ENCODE measurements at places on chromosomes 16 and 17.

- DNase-seq = peak; percentile 71
Observed at GRCh38 chr16:30927789-30928378, 4.5 kb downstream of the FBXL19 start.

DNA sequence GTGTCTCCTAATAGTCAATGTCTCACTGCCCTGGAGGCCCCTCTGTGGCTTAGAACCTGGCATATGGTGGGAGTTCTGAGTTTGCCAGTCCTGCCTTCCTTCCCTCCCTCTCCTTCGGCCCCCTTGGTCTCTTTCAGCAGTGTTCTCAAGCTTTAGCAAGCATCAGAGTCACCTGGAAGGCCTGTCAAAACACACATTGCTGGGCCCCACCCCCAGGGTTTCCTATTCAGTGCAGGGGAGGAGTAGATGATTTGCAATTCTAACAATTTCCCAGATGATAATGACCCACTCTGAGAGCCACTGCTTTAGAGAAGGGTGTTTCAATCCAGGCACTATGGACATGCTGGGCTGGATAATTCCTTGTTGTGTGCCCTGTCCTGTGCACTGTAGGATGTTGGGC is 26.4 kb upstream of the TMEM220 start:
- DNase-seq = no peak

DNA sequence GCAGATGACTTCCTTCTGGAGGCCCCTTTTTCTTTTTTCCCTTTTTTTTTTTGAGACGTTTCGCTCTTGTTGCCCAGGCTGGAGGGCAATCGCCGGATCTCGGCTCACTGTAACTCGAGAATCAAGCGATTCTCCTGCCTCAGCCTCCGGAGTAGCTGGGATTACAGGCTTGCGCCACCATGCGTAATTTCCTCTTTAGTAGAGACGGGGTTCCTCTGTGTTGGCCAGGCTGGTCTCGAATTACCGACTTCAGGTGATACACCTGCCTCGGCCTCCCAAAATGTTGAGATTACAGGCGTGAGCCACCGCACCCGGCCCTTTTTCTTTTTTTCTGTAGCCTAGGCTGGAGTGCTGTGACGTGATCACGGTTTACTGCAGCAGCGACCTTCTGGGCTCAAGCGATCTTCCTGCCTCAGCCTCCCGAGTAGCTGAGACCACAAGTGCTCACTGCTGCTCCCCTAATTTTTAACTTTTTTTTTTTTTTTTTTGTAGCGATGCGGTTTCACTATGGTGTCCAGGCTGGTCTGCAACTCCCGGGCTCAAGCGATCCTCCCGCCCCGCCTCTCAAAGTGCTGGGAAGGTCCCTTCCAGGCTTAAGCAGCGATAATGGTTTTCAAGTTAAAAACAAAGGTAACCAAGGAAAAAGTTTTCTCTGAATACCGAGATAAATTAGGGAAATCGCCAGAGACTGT is 956 bp upstream of the IST1 start:
- DNase-seq = peak; percentile 62

- DNase-seq = no peak
Observed at GRCh38 chr17:11412654-11413053, 171.6 kb downstream of the SHISA6 start.

- DNase-seq = no peak
Observed at GRCh38 chr16:77288222-77288621, 89.0 kb downstream of the SYCE1L start.

GRCh38 chr17:53150101-53150698 is 672.5 kb upstream of the KIF2B start:
- peak; percentile 42 for DNase-seq

DNA sequence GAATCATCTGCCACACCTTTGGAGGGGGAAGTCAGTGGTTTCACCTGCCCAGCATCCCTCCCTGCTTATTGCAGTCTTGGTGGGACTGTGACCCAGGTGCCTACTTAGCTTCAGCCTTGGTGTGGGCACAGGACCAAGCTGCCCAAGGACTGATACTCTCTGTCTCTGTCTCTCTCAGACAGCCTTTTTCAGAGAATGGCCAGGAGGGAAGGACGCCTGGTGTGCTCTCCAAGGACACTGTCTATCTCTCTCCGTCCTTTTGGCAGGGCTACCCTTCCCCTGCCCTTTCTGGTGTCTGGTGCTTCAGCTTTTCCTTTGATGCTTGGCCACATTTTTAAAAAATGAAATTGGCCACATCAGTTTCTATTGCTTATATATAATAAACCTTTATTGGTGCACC is 19.6 kb downstream of the PIK3R6 start:
- no peak for DNase-seq

GRCh38 chr17:4074831-4075495 is 67.9 kb downstream of the ZZEF1 start:
- DNase-seq = peak; percentile 68

GRCh38 chr16:65495106-65495505 is 373.2 kb upstream of the CDH11 start:
- DNase-seq = no peak

DNA sequence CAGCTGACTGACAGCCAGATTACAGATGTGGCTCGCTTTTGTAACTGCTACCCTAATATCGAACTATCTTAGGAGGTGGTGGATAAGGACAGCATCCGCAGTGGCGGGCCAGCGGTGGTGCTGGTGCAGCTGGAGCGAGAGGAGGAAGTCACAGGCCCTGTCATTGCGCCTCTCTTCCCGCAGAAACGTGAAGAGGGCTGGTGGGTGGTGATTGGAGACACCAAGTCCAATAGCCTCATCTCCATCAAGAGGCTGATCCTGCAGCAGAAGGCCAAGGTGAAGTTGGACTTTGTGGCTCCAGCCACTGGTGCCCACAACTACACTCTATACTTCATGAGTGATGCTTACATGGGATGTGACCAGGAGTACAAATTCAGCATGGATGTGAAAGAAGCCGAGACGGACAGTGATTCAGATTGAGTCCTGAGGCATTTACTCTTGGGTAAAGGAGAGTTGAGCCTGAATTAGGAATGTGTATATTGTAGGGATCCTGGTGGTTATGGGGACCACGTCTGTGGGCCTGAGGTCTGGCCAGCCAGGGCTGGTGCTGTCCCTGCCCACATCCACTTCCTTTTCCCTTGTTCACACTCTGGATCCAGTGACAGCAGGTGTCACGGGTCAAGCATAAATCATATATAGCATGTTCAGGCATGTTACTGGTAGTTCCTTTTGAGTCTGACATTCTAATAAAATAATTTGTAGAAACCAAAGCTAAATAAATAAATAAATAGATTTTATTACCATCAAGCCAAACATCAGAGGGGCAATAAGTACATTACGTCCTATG is 89.0 kb upstream of the SMURF2 start:
- no peak for DNase-seq

- no peak for DNase-seq
Observed at GRCh38 chr16:4380119-4381063, 8.7 kb downstream of the VASN start.

DNA sequence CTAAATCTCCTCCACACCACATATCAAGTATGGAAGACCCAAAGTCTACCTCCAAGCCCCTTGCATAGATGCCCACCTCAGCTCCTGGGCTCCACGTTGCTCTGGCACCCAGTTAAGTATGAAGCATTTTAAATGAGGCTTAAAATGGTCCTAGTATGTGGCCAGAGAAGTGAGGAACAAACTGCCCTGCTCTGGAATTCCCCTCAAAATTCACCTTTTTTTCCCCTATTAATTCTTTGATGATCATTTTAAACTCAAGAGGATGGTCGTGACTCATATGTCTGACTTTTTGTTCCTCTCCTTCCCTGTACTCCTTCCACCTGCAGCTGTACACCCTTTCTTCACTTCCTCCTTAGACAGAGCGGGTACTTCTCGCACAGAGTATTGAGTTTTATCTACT is 234.5 kb upstream of the MYOCD start:
- DNase-seq = no peak

DNA sequence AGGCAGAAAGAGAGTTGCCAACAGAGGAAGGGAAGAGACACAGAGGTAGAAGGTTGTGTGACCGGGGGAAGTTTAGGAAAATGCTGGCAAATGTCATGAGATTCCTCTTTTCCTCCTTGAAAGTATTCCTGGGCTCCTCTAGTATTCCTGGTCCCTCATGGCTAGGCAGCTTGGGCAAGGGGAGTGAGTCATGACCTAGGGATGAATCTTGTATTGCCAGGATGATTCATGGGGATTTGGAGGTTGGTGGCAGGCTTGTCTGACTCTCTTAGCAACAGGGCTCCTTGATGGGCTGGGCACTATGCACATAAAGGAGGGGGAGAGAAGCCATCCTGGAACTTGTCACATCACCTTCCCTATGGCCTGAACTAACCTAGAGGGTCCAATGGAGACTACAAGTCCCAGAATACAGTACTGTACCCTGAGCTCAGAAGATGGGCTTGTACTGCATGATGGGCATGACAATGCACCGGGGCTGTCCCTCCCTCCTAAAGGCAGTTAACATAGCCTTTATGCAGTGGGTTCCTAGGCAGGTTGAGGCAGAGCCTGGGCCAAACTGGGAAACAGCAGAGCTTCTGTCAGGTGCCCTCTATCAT is 2.1 kb upstream of the SEZ6 start:
- DNase-seq = peak; percentile 86

DNA sequence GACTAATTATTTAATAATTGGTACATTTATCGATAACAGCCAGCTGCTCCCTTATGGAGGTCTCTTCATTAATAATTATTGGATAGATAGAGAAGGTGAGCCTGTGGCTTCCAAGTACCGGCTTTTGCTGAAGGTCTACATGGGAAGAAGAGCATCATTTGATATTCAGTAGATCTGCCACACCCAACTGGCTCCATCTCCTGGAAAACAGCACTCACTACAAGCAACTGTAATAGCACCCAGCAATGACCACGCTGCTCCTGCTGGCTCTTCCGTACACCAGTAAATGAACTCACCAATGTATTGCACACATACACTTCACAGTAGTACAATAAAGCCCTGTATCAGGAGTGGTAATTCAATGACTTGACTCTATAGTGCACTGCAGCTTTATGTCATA is 19.5 kb downstream of the MARVELD3 start:
- peak; percentile 58 for DNase-seq

DNA sequence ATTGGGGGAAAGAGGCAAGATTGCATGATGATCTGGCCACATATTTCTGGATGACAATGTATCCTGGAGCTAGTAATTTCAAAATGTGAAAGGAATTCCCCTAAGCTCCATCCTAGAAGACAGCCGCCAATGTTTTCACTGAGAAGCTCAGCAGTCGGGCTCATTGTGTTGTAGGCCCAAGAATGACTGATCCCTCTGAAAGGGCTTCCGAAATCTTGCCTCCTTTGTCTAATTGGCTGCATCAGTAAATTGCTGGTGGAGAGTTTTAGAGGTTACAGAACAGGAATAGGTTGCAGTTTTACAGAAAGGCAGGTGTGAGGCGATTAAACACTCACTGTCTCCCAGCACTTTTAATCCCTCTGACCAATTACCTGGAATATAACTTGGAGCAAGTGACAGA is 464.1 kb upstream of the SALL1 start:
- DNase-seq = no peak

DNA sequence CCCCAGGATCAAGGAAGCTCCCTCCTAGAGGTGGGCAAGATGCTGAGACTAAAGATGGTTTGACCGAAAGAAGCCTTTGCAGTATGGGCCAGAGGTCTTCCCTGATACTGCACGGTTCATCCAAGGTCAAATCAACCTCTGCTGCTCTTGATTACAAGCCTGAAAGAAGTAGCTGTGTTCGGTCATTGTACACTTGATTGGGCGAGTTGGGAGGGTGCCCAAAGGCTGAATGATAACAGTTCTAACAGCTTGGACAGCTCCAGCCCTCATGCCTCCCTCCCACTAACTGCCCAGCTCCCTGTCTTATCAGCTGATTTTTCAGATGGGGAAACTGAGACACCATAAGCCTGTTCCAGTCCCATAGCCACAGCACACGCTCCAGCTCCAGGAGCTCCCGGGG is 42.8 kb downstream of the ABCC12 start:
- DNase-seq = no peak

DNA sequence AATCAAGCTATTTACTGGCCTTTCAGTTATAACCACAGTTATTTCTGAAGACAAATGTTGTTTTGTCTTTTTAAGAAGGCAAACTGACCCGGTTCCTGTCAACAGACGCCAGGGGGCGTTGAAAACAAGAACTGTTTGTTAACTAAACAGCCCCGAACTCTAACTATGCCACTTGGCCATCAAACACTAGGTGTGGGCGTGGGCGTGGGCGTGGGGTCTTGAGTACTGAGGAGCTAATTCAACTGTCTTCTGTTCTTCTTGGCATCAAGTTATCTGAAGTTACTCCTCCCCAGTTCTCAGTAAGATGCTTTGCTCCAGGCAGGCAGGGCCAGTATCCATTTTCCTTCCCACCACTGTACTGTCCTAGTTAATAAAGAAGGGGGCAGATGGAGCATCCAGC is 63.3 kb upstream of the MTMR4 start:
- peak; percentile 66 for DNase-seq

- no peak for DNase-seq
Observed at GRCh38 chr16:65769776-65770438, 596.6 kb upstream of the CDH5 start.

GRCh38 chr16:12753203-12754023 is 50.3 kb downstream of the CPPED1 start:
- no peak for DNase-seq

DNA sequence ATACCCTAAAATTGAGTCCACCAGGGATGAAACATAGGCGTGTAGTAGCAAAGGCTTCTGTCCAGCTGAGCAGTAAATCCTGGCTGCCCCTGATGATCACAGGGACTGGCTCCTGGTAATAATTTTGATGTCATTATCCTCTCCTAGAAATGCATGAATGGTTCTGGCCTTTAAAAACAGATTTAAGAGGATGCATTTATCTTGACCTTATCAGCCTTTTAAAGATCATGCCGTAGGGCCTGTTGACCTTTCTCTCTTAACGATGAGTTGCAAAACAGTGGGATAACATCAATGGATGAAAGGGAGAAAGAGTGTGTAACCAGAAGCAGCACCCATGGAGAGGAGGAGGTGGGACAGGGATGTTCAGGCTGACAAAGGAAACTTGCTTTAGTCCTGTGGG is 128.5 kb downstream of the CA10 start:
- DNase-seq = no peak

GRCh38 chr16:81547194-81547938 is 102.8 kb downstream of the CMIP start:
- DNase-seq = no peak

GRCh38 chr17:72056727-72057290 is 64.0 kb upstream of the SOX9 start:
- DNase-seq = no peak

DNA sequence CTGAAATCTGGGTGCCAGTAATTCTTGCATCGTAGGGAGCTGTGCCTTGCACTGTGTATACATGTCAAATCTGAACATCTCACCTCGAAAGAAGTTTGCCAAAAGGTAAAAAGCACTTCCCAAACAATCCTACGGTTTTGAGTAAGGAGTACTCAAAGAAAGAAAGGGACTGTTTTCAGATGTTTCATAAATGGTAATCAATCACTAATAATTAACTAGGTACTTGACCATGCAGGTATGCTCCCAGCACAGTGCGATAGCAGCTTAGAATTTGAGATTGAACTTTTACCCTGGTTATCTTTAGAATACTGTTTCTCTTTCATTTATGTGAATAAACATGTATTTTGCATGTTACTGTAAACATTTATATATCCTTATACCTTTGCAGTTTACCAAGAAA is 39.0 kb downstream of the PRKCA start:
- no peak for DNase-seq

- no peak for DNase-seq
Observed at GRCh38 chr16:68866933-68867332, 23.6 kb downstream of the TANGO6 start.

All from ACHN (cell line).